Cardiac septum (tissue), 1 donor: ENCODE measurements at places on chromosomes 12 and 14. TPM values are rescaled to one million over a fixed set of nuclear protein-coding genes. Genes with fewer than 3 reads are reported as not detected.

- DNase-seq, result no peak
Observed at GRCh38 chr12:75823475-75823874, 208.1 kb downstream of the PHLDA1 start.

DNA sequence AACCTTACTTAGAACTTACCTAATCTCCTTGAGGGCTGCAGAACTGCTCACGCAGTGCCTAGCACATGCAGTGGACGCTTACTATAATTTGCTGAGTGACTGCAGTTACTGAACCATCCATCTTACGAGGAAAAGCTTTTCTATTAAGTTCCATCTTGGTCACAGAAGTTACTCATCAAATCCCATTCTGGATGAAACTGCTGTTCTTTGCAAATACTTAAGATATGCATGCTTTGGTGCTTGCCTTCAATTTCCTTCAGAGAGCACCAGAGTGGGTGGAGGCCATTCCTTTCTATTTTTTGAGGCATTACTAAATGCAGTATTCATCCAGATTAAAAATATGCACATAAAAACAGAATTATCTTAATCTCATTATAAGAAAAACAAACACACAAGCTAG, 17.7 kb upstream of the PELI2 start:
- no peak for DNase-seq

GRCh38 chr12:65464930-65465329, 186.4 kb downstream of the MSRB3 start:
- no peak for DNase-seq

GRCh38 chr12:131015581-131016337, 62.1 kb downstream of the ADGRD1 start:
- no peak for DNase-seq

DNA sequence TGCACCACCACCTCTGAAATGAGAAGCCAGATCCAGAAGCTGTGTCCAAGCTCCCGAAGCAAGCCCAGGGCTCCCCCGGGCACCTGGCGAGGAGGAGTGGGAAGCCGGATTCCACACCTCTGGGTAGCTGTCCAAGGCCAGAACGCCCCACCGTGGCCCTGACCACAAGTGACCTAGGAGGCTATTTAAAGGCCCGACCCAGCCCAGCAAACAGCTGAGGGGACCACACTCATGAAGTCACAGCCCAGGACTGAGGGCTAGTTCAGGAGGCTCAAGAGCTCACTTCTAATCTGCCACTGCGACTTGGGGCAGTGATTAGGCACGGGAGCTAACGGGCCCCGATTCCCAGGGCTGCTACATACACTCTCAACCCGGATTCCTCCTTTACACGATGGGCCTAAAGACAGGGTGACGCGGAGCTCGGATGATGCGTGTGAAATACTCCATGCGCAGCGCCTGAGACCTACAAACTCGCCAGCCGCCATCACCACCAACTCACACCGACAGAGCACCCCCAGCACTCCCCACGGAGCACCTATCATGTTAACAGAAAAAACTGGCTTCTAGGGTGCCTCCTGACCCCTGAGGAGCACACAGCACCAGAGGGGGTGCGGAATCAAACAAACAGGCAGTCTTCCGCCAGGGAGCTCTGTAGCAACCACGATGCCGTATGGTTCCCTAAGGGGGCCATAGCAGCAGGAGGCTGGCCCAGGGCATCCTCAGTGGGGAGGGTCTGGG, 84.0 kb upstream of the GPR68 start:
- no peak for DNase-seq

DNA sequence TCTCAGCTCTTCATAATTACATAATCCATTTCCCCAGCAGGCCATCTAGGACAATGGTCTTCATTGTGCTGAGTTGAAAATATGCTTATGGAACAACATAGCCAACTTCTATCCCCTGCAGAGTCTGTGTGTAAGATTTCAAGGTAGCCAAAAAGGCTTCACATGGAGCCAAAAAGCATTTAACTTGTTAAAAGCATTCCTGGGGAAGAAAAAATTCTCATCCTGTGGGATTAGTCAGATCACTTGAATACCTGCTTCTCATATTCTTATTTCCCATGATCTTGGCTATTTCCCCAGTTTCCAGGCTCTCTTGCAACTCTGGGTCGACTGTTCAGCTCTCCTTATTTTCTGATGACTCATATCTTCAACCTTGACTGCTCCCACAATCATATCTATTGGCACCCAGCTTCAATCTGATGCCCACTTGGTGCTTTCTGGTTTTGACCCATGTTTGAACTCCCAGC, 178.9 kb downstream of the KLHL28 start:
- no peak for DNase-seq

- no peak for DNase-seq
Observed at GRCh38 chr12:28086521-28087155, 103.6 kb upstream of the CCDC91 start.

DNA sequence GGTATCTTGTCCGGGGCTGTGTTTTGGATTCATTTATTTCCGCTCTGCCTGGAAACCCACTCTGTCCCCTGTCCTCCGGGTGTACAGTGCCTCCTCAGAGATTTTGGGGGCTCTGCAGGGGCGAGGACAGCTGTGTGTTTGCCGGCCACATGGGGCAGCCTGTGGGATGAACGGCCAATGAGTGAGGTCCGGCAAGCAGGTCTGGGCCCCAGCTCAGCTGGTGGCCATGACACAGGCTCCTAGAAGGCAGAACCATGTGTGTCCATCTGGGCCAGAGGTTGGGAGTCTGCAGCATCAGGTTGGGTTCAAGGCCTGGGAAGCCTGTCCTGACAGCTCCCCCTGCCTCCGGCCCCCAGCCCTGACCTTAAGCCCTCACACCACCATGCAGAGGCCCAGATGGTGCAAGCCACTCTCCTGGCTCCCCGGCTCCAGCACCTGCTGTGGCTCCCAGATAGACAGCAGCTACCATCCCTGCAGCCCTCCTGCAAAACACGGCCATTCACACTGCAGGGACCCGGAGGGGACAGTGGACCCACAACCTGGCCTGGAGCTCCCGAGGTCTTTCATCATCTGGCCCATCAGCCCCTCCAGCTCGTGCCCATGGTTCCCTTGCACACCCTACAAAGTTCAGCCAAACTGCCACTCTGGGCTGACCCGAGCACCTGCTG, 220.1 kb upstream of the C14orf180 start:
- DNase-seq, result peak; percentile 70

DNA sequence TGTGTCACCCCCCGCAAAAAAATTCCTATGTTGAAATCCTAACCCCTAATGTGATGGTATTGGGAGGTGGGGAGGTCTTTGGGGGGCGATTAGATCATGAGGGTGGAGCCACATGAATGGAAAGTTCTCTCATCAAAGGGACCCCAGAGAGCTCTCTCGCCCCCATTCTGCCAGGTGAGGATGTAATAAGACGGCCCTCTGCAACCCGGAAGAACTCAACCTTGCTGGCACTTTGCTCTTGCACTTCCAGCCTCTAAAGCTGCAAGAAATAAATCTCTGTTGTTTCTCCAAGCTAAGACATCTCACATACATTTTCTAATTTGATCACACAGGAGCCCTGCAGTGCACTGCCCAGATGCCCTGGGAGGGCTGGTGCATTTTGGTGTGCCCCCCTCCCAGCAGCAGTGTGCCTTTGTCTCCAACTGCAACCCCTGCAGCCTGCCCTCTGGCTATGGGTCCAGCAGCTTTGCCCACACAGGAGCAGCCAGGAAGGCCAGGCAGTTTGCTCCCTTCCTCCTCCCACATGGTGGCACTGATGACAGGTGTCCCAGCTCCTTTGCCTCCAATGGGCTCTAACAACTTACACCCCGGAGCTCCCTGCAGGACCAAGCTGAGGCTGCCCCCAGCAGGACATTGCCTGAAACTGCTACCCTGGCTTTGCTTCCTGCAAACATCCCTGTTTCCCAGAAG, 59.3 kb downstream of the C14orf132 start:
- no peak for DNase-seq

GRCh38 chr12:113645603-113646002, 173.9 kb upstream of the LHX5 start:
- no peak for DNase-seq

DNA sequence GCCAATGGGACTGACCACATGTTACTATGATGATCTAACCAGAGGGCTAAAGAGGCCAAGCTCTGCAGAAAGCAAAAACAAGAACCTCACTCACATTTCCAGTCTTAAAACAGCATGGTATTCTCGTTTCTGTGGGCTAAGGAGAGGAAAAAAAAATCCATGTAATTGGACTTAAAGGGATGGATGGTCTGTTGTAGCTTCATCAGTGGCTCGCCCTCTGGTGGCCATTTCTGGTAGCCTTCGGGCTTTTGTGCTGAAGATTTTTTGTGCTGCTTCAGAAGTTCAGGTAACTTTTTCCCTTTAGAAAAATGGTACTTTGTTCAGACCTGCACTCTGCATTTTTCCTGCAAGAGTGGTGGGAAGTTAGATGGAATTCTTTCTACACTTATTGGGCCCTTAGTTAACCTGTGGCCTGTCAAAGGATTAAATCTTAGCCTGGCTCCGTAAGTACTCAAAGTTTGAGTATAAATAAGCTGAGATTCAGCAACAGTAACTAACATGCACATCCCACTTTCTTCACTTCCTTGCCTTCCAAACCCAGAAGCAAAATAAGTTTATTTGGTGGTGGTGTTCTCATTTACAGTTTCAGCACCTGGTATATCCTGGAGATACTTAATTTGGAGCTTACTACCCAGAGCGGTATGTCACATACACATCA, 22.3 kb downstream of the DCAF4 start:
- DNase-seq, result no peak

DNA sequence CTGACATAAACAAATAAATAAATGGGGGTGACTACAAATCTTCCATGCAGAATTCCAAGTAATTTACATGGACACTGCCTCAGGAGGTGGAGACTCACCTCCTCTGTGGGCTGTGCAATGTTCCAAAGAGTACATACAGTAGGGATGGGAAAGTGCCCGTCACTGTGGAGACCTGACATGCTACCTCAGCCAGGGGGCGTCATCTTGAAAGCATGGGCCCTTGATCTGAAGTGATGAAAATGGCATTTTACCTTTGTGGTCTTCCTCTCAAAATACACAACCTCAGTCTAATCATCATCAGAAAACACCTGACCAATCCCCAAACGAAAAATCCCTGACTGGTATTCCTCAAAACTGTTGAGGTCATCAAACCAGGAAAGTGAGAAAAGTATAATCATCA, 48.4 kb downstream of the ANAPC7 start:
- no peak for DNase-seq

DNA sequence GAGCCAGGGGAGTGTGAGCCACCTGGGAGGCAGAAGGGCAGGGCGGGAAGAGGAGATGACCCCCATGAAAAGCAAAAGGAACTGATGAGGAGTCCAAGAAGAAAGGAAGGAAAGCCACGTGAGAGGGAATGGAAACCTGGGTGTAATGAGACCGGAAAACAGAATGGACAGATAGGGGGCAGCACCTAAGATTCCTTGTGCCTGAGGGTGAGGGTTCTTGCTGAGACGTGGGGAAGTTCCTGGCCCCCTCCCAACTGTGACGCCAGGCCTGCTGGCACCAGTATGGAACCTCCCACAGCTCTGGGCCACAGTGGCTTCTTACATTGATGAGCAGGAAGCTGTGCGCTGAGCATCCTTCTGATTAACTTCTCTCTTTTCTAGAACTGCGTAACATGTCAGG, 30.8 kb downstream of the TTC7B start:
- DNase-seq, result no peak

DNA sequence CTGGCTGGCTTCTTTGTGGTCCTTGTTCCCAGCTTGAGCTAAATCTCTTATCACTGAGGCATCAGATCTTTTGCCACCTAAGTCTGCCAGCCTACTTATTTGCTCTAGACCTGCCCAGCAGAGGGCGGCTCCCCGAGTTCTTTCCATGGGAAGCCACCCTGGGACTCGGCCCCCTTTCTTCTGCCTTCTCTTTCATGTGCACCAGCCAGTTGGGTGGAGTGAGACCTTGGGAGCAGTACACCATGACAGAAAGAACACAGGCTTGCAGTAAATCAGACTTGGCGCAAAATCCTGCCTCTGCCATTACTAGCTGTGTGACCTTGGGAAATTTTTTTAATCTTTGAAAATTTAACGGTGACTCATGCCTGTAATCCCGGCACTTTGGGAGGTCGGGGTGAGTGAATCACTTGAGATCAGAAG, 7.4 kb downstream of the SMAGP start:
- DNase-seq, result no peak

GRCh38 chr12:109997393-109997792, 1.2 kb upstream of the GIT2 start:
- DNase-seq, result no peak

GRCh38 chr12:108361606-108362005, 22.5 kb upstream of the CMKLR1 start:
- DNase-seq, result no peak

GRCh38 chr14:101033006-101033405, 129.5 kb upstream of the RTL1 start:
- DNase-seq, result peak; percentile 29

GRCh38 chr14:68376067-68376779, 416.6 kb downstream of the ZFP36L1 start:
- DNase-seq, result no peak

- no peak for DNase-seq
Observed at GRCh38 chr14:67167420-67168109, 21.7 kb upstream of the GARIN2 start.

- no peak for DNase-seq
Observed at GRCh38 chr12:42666671-42667243, 77.2 kb upstream of the PRICKLE1 start.

DNA sequence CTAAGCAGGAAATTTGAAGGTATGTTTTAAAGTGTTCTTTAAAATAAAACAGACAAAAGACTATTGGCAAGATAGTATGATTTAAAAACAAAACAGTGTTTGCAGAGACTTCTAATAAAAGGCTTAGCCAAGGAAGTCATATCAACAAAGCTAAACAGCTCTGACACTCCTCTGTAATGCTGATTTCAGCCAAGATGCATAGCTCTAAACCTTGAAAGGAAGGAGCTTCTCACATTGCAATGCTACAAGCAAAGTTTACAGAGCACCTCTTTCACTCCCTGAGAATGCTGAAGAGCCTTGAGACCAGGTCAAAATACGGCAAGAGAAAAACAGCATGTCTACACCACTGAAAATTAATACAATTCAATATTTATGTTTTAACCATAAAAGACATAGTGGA, 51.8 kb downstream of the PARP11 start:
- no peak for DNase-seq

GRCh38 chr14:100293497-100294212, 12.6 kb downstream of the SLC25A29 start:
- peak; percentile 50 for DNase-seq

- no peak for DNase-seq
Observed at GRCh38 chr12:39144613-39145061, 239.2 kb upstream of the CPNE8 start.

- no peak for DNase-seq
Observed at GRCh38 chr14:92597906-92598905, 84.6 kb downstream of the RIN3 start.

- DNase-seq, result peak; percentile 85
Observed at GRCh38 chr14:89303456-89304435, 113.3 kb downstream of the FOXN3 start.

ORMDL2 gene
- 23.0 TPM for total RNA-seq

TTC6 gene
- total RNA-seq, result 0.13 TPM

ANO2 gene
- total RNA-seq, result 13.6 TPM

GLT8D2 gene
- 5.5 TPM for total RNA-seq

RPL10L gene
- total RNA-seq, result not detected

IL23A gene
- total RNA-seq, result not detected

TAS2R19 gene
- 1.5 TPM for total RNA-seq

OTX2 gene
- not detected for total RNA-seq

CCDC177 gene
- not detected for total RNA-seq

PTPRQ gene
- 0.38 TPM for total RNA-seq

OSBPL8 gene
- 43.2 TPM for total RNA-seq

SLC10A1 gene
- not detected for total RNA-seq

MYL2 gene
- 24,495 TPM for total RNA-seq

FOS gene
- 25.8 TPM for total RNA-seq

CTSG gene
- 2.2 TPM for total RNA-seq

DLK1 gene
- total RNA-seq, result 1.2 TPM

MGP gene
- total RNA-seq, result 677 TPM

MRPS35 gene
- 51.5 TPM for total RNA-seq

ISM2 gene
- total RNA-seq, result not detected
